IMR-90 (cell line): ENCODE measurements at places on chromosomes 1 and 21.

GRCh38 chr21:45305836-45306235 lies 18.1 kb upstream of the POFUT2 start:
- DNase-seq, result no peak

DNA sequence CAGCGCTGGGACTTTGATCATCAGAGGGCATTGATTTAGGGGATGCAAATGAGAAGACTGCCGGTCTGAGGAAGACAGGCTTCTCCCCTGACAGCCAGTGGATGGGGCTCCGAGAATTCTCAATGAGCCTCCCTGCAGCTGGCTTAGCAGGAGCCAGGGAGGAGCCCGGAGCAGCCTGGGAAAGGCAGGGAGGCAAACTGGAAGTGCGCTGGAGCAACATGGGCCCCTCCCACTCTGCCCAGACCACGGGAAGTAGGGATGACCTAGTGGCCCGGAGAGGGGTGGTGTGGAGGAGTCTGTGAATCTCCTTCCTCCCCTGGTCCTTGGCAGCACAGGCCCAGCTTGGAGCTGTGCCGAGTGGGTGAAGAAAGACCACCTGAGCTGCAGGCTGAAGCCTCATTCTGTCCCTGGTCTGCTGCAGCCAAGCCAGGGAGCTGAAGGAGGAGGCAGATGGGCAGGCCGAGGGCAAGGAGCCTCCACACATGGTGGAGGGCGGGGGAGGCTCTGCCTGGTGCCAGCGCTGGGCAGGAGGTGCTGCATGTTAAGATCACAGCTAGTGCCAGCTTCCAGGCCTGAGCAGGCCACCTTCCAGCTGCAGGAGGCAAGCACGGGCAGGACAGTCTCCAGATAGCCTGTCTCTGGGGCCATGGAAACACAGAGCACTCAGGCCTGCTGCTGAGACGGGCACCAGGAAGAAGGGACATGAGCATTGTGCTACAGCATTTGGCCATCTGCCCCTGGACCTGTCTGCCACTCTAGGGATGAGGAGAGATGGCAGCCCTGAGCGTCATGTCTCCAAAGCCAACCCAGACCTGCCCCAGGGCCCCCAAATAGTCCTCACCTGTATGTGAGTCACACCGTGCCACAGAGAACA lies 12.2 kb upstream of the CLSTN1 start:
- peak; percentile 13 for DNase-seq

DNA sequence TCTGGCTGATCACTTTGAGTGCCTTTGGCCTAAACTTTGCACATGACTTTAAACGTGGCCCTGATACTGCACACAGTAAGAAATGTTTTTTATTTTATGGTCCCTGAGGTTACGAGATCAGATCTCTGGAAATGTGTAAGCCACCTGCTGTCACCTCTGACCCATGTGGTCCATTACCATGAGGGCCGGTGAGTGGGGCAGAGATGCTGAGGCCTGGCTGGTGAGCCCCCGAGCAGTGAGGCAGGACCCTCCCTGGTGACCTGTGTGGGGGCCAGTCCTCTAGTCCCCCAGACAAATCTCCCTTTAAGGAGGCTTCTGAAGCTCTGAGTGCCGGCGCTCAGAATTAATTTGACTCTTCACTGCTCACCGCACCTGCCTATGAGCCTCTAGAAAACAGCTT lies 12.4 kb downstream of the TFF3 start:
- DNase-seq, result no peak

GRCh38 chr1:206025283-206025820 lies 1.7 kb upstream of the CTSE start:
- DNase-seq, result no peak

- DNase-seq, result no peak
Observed at GRCh38 chr1:83626603-83627002, 372.3 kb downstream of the TTLL7 start.

DNA sequence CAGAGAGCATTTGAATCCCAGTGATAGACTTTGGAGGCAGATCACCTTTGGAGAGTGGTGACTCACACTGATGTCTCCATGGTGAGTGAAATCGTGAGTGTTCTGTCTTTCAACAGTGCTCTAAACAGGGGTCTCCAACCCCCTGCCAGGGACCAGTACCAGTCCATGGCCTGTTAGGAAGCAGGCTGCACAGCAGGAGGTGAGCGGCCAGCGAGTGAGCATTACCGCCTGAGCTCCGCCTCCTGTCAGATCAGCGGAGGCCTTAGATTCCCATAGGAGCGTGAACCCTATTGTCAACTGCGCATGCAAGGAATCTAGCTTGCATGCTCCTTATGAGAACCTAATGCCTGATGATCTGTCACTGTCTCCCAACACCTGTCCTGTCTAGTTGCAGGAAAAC lies 61.8 kb upstream of the B3GALNT2 start:
- no peak for DNase-seq

- no peak for DNase-seq
Observed at GRCh38 chr1:184941410-184941733, 32.9 kb downstream of the NIBAN1 start.

DNA sequence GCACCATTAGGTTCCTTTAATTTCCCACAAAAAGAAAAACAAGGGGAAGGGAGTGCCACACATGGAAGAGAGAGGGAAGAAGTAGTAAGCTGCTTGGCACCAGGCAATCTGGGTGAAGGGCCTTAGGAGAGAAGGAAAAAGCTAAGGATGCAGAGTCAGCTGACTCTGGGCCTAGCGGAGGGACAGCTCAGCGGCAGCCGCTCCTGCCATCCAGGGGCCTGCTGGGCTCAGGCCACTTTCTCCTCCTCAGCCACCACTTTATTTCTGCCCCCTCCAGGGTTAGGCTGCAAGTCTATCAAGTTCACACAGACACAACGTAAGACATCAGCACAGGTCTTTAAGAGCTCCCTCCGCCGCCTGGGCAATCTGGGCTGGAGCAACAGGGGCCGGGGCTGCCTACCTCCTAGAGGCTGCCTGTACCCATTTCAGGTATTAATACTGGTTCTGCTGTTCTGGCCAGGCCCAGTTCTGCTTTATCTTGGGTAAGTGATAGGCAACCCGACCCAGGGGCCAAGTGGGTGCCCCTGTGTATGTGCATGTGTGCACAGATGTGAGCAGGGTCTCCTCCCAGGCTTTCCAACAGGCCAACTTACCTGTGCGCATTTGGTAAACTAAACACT lies 53.6 kb downstream of the SLC45A1 start:
- no peak for DNase-seq

- DNase-seq, result no peak
Observed at GRCh38 chr1:110230381-110231199, 20.5 kb downstream of the KCNC4 start.

- DNase-seq, result no peak
Observed at GRCh38 chr1:151197863-151198253, 494 bp upstream of the PIP5K1A start.

DNA sequence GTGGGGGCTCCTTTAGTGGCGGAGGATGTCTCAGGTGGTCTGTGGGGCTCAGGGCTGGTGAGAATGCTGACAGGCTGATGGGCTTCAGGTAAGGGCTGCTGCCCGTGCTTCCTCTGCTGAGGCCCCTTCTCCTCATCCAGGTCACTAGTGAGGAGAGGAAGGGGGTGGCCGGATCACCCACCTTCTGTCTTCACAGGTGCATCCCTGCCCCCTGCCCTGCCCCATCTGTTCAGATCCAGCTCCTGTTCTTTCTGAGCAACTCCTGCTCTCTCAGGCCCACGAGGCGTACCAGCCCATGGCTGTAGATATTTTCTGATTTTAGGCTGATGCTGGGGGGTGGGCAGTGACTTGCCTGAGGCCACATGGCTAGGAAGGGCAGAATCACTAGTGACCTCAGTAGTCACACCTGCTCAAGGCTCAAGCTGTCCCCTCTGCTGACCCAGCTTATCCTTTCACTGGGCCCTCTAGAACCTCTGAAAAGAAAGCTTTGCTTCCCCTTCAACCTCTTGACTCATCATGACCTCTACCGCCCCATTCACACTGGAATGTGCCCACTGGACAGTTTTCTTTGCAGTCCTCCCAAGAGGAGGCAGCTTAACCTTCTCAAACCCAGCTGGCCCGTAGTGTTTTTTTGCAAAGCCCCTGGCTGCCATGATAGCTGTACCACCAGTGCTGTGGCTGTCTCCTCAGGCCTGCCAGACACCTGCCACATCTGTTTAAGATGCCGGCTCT lies 14.8 kb downstream of the DCST2 start:
- DNase-seq, result no peak

- DNase-seq, result no peak
Observed at GRCh38 chr1:52158218-52158617, 16.3 kb downstream of the ZFYVE9 start.

DNA sequence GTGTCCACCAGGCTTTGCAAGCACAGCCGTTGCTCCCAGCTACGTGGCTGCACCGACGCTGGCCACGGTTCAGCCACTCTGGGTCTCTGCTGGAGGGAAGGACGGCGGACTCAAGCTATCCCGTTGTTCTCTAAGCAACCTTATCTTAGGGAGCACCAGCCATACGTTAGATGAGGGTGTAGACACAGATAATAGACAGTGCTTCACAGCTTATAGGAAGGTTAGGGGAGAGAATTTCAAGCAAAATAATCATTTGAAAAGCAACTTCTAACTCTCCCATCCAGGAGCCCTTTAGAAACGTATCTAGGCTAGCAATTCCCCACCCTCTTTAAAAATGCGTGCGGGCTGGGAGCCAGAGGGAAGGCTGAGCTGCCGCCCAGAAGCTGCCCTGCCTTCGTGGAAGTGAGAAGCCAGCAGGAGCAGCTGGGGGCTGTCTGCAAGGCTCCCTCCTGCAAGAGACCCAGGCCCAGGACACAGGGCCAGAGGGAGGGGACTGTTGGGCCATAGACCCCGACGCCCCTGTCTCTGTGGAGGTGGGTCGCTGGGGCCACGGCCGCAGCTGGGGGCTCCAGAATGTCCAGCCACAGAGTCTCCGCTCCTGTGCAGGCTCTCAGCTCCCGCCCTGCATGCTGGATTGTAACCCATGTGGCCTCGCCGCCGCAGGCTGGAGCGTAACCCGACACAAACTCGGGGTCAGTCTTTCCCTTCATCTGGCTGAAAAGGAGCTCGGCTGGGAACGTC lies 31.2 kb upstream of the COL6A2 start:
- peak; percentile 56 for DNase-seq

GRCh38 chr1:22763487-22764200 lies 53.0 kb downstream of the EPHB2 start:
- DNase-seq, result peak; percentile 25

GRCh38 chr21:27818847-27819246 lies 852.0 kb upstream of the ADAMTS5 start:
- no peak for DNase-seq

GRCh38 chr21:46181953-46182547 lies 2.2 kb downstream of the SPATC1L start:
- DNase-seq, result no peak

GRCh38 chr1:209176866-209177430 lies 406.6 kb upstream of the CAMK1G start:
- DNase-seq, result no peak

DNA sequence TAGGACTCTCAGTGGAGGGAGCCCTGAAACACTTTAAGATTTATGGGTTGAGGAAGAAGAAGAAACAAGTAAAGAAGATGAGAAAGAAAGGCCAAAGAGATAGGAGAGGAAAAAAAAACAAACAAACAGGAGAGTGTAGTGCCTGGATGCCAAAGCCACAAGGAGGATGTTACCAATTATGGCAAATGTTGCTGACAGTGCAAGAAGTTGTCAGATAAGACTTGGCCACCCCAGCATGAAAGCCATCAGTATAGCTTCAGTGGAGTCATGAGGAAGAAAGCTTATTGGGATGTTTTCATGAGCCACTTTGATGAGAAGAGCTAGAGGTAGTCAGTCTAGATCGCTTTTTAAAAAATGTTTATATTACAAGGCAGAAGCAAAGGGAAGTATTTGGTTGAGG lies 380.2 kb upstream of the ADGRL4 start:
- no peak for DNase-seq

- DNase-seq, result no peak
Observed at GRCh38 chr1:121417325-121417923, 232.6 kb downstream of the SRGAP2C start.

- no peak for DNase-seq
Observed at GRCh38 chr21:30719401-30719800, 824 bp upstream of the KRTAP21-3 start.

GRCh38 chr1:202286622-202287097 lies 55.1 kb downstream of the UBE2T start:
- peak; percentile 1 for DNase-seq

- no peak for DNase-seq
Observed at GRCh38 chr1:177282976-177283375, 112.2 kb downstream of the BRINP2 start.

DNA sequence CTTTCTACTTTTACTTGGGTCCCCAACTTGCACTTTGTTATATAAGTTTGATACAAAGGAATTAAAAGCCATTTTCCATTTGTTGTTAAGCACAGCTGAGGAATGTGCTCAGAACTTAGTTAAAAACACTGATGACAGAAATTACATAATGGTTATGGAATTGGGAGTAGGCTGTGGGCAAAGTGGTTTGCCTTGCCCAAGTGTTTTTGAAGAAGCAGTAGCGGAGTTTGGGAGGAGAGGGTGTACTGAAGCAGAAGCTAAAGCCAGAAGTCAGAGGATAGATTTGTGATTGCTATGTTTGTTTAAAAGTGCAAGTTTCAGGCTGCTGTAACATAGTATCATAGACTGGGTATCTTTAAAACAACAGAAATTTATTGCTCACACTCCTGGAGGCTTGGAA lies 391.8 kb downstream of the DUSP10 start:
- no peak for DNase-seq

GRCh38 chr1:189834813-189835212 lies 642.9 kb downstream of the BRINP3 start:
- no peak for DNase-seq

GRCh38 chr1:168466714-168467131 lies 77.1 kb downstream of the XCL2 start:
- DNase-seq, result no peak

GRCh38 chr1:212260557-212261355 lies 24.5 kb upstream of the PPP2R5A start:
- DNase-seq, result peak; percentile 35

GRCh38 chr1:100834777-100835660 lies 59.6 kb downstream of the EXTL2 start:
- DNase-seq, result peak; percentile 11

DNA sequence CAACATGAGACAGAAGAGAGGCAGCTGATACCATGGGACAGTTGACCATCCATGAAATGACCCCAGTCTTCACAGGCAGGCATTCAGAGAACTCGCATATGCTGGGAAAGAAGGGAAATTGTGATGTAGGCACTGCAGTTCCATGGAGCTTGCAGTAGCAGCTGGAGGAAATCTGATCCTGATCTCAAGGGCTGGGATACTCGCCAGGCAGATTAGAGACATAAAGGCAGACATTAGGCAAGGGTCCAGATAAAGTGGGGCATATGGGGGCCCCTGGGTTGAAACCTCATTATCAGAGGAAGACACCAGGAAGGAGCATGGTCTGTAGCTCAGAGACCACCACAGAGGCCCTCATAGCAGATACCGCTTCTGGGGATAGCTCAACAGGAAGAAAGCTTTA lies 48.7 kb upstream of the TNR start:
- no peak for DNase-seq

GRCh38 chr1:56993475-56993874 lies 27.7 kb upstream of the C8B start:
- DNase-seq, result no peak

- no peak for DNase-seq
Observed at GRCh38 chr1:38992412-38993111, 1.5 kb downstream of the AKIRIN1 start.

GRCh38 chr1:211939876-211940468 lies 95.4 kb downstream of the INTS7 start:
- no peak for DNase-seq
